Inflammatory macrophage treated with lipopolysaccharide for 1 hour (primary cell): ENCODE measurements at places on chromosomes 2 and 18.

DNA sequence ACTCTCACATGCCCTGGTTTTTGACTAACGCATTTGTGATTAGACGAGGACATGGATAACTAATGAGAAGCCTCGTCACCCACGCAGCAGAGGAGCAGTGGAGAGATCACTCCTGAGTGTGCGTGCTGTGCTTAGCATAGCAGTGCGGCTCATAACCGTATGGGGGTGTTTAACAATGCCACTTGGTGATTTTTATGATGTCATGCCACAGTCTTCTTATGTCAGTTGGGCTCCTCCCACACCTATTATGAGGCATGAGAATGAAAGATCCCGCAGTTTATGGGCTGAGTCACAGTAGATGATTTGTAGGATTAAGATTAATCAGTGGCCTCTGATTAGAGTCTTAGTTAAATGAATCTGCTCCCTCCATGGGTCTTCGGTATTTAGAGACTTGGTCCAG is 2.5 kb upstream of the SMIM21 start:
- no peak for DNase-seq

DNA sequence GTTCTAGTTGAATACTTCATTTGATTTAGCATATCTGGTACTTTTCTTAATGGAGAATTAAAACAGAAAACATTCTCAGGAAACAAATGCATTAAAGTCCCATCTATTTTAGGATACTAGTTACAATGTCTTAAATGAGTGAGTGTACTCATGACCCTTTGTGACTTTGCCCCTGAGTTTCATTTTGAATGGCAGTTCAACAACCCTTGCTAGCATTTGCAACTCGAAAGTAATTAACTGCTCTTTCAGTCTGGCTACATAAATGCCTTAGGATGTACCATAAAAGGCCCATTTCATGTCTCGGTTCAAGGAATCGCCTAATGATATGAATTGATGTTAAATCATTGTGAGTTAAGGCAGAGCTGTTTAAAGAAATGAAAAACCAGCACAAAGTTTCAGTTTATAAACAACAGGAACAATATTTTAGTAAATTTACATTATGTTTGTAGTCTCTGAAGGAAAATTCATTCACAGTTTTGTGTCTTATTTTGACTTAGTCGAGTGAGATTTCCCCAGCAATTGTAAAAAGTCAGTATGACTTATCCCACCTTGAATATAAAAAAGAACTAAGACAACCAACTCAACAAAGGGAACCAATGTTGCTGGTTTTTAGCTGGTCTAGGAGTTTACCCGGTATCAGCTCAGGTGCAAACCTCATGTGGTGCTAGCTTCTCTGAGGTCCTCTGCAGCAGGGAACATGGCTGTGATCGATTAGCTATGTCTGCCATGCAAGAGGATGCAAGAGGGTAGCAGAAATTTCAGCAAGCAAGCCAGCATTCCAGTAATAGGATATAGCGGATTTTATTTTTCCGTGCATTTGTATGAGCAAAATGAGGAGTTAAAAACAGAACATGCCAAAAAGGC is 386.2 kb downstream of the PTPRM start:
- no peak for DNase-seq

DNA sequence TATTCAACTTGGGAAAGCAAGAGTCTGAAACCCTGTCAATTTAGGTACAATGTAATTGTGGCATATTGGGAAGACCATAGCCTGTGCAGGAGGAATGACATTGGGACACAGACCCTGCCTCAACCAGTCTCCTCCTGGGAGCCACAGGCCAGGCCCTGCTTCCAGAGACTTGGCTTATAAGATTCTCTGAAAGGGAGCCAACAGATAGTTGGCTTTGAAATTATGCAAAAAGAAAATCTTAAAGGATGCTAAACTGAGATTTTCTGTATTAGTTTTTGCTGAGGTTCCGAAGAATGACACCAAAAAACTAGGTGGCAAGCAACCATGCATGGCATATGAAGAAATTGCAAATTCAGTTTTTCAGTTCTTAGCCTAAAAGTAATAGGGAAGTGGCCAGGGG is 76.4 kb upstream of the CYRIA start:
- no peak for DNase-seq

DNA sequence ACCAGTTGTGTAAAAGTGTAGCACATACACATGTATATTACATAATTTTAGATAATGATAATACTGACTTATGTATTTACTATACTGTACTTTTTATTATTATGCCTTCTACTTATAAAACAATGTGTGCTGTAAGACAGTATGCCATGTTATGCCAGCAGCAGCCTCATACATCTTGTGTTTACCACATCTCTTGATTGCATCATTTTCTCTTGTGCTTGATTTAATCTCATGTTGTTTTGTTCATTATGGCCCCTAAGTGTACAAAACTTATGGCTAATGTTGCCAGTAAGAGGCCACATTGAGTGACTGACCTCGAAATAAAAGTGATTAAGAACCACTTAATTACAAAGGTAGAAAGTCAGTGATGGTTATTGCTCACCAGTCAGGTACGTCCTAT is 128.0 kb upstream of the SP5 start:
- DNase-seq, result no peak

DNA sequence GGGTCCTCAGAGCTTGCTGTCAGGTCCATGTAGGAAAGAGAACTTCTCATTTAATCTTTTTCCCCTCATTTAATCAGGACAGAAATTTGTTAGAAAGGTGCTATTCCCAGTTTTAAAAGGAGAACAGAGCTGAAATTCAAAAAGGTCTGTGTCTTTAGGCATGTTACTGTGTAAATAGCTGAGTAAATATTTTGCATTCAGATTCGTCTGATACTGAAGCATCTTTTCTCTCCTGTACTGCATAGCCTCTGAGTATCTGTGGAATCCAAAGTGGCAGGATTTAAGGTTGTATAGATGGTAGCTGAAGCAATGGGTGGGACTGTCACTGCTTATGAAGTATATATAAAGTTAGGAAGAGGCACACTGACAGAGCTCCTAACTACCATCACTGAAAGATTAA is 9.0 kb downstream of the PTPN4 start:
- DNase-seq, result no peak

DNA sequence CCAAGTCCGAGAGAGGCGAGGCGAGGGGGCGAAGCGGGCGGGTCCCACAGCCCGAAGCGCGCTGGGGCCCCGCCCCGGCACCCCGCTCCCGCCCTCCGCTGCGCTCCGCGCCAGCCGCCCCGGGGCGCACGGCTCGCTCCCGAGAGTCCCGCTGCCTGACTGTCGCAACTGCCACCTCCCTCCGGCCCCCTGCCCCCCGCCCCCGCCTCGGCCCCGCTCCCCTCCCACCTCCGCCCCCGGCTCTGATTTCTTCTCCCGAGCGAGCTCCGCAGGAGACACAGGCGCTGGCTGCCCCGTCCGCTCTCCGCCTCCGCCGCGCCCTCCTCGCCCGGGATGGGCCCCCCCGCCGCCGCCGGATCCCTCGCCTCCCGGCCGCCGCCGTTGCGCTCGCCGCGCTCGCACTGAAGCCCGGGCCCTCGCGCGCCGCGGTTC is at the start of gene WNT6:
TSS of gene WNT6 (plus strand) at position 250 of the 432 bp plus-strand sequence. CDS start 233 bp downstream, outside the sequence.
- no peak for DNase-seq

DNA sequence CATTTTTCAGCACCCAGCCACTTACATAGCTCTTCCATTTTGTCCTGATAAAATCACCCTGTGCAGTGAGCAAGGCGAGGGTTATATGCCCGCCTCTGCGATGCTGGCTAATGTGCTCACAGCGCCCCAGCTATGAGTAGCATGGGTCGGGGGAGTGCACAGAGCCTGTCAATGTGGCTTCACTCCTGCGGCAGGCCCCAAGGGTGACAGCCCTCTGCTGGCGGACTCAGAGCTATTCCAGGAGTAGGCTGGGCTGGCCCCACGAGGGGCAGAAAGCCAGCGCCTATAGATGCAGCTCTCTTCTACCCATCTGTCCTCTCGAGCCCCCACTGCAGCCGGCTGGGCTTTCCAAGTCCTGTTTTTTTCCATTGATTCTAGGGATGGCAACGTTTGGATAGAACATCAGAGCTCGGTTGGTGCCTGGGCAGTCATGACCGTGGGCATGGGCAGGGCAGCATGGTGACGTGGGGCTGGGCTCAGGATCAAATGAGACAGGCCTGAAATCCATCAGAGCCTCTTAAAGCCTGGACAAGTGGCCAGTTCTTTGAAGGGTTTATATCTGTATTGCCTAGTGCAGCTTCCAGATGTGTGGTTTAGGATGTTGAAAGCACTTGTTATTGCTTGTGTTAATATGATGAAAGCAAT is 134.7 kb downstream of the MCFD2 start:
- DNase-seq, result no peak

- DNase-seq, result no peak
Measured at GRCh38 chr2:232520489-232520888, 301 bp downstream of the PRSS56 start.

DNA sequence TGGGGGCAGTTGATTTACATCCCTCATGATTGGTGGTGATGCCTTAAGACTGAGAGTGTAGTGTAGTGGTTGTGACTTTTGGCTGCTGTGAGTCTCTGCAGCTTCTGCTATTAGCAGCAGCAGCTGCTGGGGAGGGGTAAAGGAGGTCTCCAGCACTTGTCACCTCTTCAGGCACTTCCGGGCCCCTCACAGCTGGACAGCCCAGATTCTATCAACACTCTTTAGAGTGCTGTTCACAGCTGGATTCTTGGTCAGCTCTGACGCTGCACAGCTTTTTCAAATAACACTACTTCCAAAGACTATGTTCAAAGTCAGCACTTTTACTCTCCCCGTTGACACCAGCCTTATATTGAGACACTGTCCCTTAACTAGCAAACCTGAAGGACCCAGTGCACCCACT is 396.0 kb downstream of the MEIS1 start:
- no peak for DNase-seq

- peak; percentile 96 for DNase-seq
Measured at GRCh38 chr2:222960126-222960525, 91.9 kb upstream of the KCNE4 start.

- no peak for DNase-seq
Measured at GRCh38 chr2:6952101-6952500, 34.9 kb downstream of the RNF144A start.

GRCh38 chr2:113697516-113697915 is 58.9 kb downstream of the SLC35F5 start:
- DNase-seq, result no peak

DNA sequence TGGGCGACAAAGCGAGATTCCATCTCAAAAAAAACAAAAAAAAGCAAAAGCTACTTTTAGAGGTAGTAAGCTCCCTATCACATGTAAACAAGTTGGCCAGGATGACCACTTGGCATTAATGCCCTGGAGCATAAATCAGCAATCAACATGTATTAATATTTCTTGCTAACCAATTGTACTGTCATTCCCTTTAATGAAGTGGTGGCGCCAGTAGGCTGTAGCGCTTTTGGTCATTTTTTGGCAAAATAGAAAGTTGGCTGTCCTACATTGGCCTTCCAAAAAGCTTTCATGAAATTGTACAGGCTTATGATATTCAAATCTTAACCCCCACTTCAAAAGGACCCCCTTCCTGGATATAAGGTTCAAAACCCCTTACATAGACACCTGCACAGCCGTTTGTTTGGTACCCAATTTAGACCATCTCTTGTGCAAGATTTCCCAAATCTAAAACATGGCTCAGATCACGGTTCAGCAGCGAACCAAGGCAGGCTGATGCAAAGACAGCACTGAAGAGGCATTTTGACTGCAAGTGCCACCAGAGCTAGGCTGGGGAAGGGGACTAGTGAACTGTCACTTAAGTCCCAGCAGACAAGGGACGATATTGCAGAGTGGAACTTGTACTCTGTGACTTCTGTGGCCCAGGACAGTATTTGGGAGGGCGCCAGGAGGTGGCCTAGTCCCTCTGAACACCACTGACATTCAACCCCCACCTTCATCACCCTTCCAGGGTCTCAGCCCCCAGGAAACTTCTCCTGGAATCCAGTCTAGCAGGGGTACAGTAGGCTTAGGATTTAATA is 31.9 kb downstream of the SMAD7 start:
- DNase-seq, result no peak

DNA sequence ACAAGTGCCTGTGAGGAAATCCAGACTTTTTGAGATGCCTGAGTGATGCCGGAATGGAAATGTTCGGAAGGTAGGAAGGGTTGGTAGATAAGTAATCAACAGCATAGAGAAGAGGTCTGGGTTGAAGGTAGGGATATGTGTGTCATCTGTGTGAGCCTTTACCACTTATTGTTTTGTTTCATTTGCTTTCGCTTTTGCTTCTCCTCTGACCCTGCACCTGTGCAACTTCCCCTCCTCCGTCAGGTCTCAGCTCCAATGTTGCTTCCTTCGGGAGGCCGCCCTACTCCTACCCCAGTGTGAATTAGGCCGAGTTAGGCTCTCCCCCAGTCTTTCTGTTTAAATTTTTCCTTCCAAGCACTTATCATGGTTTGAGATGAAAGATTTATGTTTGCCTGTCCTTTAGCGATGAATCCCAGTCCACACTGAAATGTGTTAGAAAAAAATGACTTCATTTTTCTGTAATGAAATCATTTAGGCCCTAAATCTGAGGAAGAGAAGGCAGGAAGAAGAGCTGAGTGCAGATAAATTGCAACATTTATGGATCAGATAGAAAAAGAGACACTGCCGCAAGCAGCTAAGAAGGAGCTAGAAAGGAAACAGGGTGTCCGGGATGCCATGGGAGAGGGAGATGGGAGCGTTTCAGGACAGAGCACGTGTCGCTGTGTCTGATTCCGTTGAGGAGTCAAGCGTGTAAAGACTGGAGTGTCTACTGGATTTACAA is 139.6 kb upstream of the PELI1 start:
- no peak for DNase-seq

DNA sequence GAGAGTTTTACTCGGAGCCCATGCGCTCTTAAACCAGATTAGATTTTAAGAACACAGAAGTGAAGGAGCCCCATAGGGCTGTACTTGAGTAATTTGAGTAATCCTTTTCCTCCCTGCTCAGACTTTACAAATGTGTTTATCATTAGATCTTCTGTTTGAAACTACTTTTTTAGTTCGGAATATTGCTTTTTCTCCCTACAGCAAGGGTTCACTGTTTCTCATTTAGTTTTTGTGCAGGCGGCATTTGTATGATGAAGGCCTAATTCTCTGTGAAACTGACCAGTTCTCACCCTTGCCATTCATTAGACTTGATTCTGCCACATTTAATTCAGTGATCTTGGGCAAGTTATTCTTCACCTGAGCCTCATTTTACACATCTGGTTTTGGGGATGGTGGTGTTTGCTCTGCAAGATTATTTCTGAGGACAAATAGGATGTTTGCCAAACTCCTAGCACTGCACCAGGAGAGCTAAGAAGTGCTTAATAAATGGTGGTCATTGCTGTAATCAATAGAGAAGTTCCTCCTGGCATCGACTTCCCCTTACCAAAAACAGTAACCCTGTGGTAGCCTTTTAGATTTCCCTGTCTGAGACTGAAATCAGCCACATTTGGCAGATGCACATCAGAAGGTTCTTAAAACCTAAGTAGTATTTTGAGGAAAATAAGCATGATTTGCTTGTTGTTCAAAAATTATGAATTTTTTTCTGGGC is 2.2 kb downstream of the B3GNT2 start:
- DNase-seq, result peak; percentile 52

DNA sequence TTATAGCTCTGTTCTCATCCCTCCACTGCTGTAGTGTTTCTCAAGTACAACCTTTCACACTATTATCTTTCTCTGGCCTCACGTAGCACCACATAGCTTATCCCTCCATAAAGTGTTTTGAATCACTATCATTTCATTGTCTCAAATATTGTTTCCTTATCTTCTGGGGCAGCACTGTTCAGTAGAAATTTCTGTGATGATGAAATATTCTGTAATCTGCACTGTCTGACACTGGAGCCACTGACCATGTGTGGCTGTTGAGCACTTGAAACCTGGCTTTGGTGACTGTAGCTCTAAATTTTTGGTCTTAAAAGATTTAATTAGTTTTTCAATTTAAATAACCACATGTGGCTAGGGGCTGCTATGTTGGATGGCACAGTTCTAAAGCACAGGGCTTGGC is 78.9 kb downstream of the CPS1 start:
- DNase-seq, result no peak

- DNase-seq, result peak; percentile 40
Measured at GRCh38 chr2:195659114-195659513, 2.1 kb downstream of the SLC39A10 start.
